Inflammatory macrophage (primary cell): ENCODE measurements at places on chromosomes 16 and 17.
A peak's percentile ranks its signal among the peaks of the same experiment; 100 is the strongest.

- no peak for DNase-seq
Measured at GRCh38 chr17:78357177-78357586, 2.7 kb downstream of the SOCS3 start.

- no peak for DNase-seq
Measured at GRCh38 chr17:69560987-69561441, 146.5 kb downstream of the MAP2K6 start.

DNA sequence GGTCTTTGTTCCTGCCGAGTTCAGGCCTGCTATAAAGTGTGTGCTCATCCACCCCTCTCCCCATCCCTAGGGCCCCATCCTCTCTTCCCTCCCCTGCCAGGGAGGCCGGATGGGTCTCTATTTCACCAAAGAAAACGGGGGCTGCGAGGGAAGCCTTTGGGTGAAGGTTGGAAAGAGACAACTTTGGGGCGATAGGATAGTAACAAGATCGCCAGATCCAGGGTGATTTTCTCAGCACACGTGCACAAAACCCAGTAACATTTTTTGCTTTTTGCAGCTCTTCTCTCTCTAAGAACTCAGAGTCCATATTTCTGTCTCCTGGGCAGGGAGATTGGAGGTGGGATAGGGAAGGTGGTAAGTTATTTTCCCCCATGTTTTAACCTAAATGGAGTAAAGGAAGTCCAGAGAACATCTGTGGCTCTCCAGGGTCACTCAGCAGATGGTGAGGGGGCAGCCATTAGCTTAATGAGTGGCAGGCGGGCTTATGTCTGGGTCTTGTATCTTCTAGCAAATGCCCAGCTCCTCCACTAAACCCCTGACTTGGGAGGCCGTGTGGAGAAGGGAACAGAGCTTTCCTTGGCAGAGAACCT is 6.9 kb downstream of the CCR7 start:
- DNase-seq = no peak

GRCh38 chr17:7317161-7317803 is 2.1 kb upstream of the GPS2 start:
- DNase-seq = no peak

DNA sequence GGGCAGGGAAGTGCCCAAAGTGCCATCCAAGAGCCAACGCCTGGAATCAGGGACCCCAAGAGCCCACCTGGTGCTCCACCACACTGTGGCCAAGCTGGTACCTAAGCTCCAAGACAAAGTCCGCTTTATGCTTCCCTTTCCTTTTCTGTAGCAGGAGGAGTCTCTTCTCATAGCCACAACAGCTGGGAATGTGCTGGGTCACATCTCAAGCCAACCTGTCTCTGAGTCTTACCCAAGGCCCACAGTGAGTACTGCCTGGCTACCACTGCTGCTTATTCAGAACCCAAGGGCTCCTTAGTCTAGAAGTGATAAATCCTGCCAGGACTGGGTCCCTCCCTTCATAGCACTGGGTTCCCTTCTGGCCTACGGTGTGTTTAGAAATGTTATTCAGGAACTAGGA is 49.8 kb downstream of the ERCC4 start:
- no peak for DNase-seq

DNA sequence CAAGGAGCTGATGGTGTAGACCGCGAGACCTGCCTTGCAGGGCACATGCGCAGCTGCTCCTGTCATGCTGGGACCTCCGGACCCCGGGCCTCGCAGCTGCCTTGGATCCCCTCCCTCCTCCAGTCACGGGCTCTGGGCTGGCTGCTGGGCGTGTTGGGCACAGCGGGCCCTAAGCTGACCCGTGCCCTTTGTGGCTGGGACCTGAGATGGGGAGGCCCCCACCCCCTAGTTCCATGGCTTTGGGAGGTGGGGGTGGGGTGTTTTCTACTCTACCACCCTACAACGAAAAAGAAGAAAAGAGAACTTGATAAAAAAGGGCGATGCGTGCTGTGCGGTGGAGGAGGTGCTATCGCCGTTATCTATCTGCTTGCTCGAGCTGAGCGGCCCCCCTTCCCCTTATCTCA is 14.5 kb downstream of the ZFPM1 start:
- no peak for DNase-seq

DNA sequence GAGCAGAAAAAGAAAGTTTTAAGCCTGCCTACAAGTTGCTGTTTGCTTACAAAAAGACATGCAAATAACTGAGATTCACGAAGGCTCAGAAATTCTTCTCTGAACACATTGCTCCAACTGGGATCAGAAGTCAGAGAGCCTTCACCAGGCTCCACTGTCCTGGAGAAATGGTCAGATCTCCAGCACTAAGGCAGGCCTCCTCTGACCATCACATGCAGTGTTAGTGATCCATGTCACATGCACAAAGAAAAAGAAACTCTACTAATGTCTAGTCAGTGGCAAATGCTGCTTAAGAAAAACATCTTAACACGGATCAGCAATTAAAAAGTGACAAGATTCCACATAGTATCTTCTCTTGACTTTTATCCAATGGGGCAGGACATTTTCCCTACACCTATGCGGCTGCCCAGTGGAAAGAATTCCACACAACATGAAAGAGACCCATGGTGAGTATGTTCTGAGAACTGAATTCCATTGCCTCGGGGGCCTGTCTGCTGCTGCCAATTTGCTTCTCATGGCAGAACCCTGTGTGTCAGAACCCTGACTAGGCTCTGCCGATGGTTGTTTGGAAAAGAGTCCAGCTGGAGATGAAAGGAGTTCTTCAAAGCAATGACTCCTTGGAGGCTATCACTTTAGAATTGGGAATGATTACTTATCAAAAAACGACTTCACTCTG is 96.6 kb downstream of the HIC1 start:
- DNase-seq = no peak

DNA sequence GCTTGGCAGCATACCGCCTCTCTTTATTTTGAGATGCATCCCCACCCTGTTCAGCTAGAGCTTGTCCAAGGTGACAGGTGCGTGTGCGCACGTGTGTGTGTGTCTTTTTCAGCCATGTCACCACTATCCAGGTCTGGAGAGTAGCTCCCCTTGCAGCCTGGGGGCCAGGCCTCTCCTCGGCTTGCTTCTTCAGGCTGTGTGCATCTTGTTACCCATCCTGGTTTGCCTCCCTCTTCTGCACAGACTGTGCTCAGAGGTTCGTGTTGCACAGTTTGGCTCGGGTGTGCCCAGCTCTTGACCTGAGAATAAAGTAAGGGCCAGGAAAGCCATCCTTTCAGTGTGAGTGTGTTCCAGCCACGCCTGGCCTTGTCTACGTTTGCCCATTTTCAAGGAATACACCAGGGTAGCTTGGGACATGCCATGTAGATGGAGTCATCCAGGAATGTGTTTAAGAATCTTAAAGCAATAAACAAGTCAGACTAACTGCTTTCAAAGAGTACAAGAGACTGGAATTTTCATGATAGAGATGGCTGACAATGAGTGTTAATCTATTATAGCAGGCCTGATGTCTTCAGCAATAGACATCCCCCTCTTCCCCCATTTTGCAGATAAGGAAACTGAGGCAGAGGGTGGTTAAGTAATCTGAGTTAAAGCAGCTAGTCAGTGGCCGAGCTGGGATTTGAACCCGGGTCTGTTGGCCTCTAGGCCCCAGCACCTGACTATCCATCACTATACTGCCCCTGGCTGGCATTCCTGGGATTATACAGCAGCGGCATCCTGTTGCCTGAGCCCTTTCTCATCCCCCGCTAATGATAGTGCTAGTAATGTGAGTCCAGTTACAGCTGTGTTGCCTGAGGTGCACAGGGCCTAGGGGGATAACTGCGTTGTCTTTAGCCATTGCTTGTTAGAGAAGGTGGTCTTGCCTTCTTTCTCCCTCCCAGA is 77.9 kb downstream of the KSR1 start:
- no peak for DNase-seq

- peak; percentile 37 for DNase-seq
Measured at GRCh38 chr16:31347445-31347844, 7.5 kb upstream of the ITGAX start.

- no peak for DNase-seq
Measured at GRCh38 chr16:52837251-52837650, 215.4 kb downstream of the CHD9NB start.

- no peak for DNase-seq
Measured at GRCh38 chr16:27515874-27516353, 33.8 kb downstream of the GTF3C1 start.

- DNase-seq = no peak
Measured at GRCh38 chr16:86768999-86769398, 190.7 kb downstream of the FOXL1 start.

GRCh38 chr16:57736419-57737351 is 1.1 kb downstream of the KATNB1 start:
- peak; percentile 82 for DNase-seq

GRCh38 chr16:80743273-80743672 is 61.1 kb downstream of the CDYL2 start:
- DNase-seq = no peak

- peak; percentile 43 for DNase-seq
Measured at GRCh38 chr17:74008196-74008595, 195.3 kb upstream of the RPL38 start.

DNA sequence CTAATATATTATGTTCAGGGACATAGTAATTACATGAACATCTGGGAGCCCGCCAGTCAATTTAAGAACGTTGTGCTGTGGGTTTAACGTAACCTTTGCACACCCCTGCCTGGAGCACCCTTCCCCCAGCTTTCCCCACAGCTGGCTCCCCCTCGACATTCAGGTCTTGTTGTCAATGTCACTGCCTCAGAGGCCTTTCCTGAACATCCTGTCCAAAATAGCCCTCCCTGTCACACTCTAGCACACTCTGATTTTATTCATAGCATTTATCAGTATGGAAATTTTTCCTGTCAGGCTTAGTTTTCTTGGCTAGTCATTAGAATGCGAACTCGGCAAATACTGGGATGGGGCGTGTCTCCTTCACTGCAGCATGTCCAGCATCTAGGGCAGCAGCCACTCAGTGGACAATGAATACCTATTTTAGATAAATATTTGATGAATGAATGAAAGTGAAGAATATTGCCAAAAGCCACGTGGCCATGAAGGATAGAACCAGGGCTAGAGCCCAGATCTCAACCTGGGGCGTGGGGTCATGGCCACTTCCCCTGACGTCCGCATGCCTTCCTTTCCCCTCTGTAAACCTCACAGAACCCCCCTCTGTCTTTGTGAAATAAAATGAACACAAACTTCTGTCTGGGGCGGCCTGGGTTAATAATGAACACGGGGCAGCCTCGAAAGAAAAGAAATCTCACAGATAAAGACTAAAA is 10.5 kb downstream of the PIK3R6 start:
- no peak for DNase-seq

DNA sequence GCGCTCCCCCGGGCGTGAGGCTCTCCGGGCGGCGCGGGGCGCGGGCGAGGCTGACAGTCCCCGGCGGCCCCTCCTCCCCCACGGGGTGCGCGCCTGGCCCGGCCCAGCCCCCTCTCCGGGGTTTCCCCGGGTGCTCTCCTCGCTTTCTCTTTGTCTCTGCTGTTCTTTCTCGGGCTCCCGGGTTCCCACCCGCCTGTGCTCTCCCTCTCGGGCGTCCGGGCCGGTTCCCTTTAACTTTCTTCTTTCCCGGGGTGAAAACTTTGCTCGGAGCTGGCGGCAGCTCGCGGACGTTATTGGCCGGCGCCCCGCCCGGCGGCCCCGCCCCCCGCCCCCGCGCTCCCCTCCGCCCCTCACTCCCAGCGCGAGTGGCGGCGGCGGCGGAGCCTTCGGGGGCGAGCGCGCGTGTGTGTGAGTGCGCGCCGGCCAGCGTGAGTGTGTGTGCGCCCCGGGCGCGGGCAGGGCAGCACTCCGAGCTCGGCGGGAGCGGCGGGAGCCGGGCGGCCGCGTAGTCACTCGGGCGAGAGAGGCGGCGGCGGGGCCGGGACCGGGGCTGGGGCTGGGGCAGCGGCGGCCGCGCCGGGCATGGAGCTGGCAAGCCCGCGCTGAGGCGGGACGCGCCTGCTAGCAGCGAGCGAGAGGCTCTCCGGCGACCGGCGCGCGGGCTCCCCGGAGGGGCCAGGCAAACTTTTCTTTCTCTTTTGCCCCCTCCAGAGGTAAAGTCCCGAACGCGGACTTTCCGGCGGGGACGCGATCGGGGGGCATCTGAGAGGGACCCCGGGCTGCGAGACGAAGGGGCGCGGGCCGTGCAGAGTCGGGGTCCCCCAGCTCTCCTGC is at the start of gene NTN1:
Gene NTN1, plus strand, starts transcription at position 353 of the 834 bp plus-strand sequence. CDS start 864 bp downstream, outside the sequence.
- no peak for DNase-seq

DNA sequence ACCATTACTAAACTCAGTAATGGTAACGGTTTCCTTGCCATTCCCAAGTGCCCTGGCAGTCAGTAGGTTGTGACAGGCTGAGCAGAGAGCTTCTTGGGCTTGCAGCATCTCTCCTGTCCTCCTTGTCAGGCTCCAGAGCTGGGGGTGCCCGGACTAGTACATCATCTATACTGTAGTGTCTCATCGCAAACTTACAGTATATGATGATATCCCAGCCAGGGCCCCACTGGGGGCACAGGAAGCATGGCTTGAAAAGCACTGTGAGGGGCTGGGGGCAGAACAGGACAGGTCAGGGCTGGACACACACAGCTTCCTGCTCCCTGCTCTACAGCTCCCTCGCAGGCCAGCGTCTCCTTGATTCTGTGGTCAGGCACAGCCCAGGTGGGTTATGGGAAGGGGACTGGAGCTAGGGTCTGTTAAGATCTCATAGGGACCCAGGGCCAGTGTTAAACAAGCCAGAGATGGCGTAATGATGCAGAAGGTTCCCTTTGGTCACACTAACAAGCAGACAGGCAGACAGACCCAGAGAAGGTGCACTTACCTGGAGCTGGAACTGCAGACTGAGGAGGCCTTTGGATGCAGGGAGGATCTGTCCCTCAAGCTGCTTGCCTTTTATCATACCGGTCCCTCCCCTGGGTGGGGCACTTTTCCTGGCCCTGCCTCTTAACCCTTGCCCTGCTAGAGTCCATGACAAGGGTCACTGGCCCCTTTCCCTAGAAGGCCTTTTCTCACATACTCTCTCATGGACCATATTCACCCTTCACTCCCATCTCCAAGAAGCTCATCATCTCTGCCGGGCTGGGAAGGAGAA is 6.8 kb downstream of the ERAL1 start:
- DNase-seq = no peak

DNA sequence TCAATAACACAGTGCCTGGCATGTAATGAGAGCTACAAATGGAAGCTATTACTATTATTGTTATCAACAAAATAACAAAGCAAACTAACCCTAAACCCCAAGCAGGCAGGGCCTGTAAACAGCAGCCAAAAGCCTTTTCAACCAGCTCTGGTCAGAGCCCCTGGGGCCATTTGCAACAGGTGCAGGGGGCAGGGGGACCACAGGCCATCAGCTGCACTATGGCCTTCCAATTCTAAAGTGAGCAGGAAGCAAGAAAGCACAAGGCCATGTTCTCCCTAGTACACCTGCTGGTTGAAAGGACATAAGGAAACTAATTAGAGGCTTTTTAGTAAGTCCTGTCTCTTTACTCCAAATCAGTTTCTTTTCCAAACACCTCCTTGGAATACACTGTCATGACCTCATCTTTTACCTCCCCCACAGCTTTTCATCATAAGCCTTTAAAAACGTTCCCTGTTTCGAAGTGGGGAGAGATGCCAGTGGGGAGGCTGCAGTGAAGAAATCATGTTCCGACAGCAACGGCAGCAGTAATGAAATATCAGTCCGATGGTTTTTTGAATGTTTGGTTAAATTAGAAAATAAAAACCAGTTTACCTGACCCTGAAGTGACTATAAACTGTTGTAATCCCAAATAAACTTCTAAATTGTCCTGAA is 68.4 kb upstream of the GSG1L start:
- no peak for DNase-seq
